ENCODE measurements at places on chromosomes 6 and 20.

DNA sequence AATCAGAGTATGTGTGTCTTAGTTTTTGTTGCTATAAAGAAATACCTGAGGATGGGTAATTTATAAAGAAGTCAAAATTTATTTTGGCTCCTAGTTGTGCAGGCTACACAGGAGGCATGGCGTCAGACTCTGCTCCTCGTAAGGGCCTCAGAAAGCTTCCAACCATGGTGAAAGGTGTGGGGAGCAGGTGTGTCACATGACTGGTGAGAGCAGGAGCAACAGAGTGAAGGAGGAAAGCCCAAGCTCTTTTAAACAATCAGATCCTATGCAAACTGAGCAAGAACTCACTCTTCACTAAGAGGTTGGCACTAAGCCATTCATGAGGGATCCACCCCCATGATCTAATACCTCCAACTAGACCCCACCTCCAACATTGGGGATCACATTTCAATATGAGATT lies 1524.3 kb downstream of the HACE1 start:
- no peak overlapping the region for H3K27ac ChIP-seq
- no peaks in the 10 kb centered on the region for H3K27me3 ChIP-seq
- DNase-seq, result no peak
- no peaks in the 10 kb centered on the region for H3K36me3 ChIP-seq
- H3K4me1 ChIP-seq, result no peaks in the 10 kb centered on the region

DNA sequence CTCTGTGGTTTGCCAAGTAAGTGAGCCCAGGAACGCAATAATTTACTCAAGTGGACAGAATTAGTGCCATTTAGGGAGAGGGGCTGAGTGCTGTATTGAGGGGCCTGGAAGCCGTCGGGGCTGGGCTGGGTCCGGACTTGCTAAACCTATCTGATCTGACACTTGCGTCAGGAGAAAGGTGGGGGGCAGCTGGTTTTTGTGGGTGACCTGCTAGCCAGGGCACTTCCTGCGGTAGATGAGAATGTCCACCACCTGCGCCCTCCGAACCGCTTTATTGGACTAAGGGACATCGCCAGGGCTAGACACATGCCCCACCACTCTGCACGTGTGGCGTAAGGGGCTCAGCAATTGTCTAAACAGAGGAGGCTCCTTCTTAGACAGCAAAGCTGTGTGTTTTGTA lies 139.1 kb downstream of the CDH4 start:
- H3K4me1 ChIP-seq, result peaks cover 9% of the 10 kb centered on the region
- H3K27me3 ChIP-seq, result peaks cover 16% of the 10 kb centered on the region
- no peak overlapping the region for H3K4me3 ChIP-seq
- H3K36me3 ChIP-seq, result no peaks in the 10 kb centered on the region

DNA sequence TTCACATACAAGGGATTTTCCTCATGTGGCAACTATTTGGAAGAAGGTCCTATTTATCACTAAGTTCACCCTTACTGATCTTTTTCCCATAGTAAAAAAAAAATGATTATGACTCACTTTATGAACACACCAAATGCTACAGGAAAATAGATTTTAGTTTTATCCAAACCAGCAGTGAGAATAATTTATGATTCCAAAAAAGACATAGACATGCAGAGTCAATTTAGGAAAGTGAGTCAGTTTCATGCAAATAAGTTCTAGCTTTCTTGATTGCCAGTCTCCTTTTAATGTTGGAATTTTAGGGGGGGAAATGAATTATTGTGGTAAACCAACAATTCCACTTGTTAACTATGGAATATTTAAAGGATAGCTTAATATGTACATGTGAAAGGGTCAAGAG lies 64.0 kb upstream of the RNF146 start:
- no peaks in the 10 kb centered on the region for H3K4me1 ChIP-seq
- H3K36me3 ChIP-seq, result no peaks in the 10 kb centered on the region
- no peaks in the 10 kb centered on the region for H3K27me3 ChIP-seq
- H3K4me3 ChIP-seq, result no peak overlapping the region
- DNase-seq, result no peak

- no peak overlapping the region for H3K27ac ChIP-seq
- no peak overlapping the region for H3K4me3 ChIP-seq
- DNase-seq, result no peak
- no peaks in the 10 kb centered on the region for H3K36me3 ChIP-seq
- H3K27me3 ChIP-seq, result no peaks in the 10 kb centered on the region
- no peaks in the 10 kb centered on the region for H3K4me1 ChIP-seq
These were observed 254.4 kb upstream of the RUNX2 start for GRCh38 chr6:45073771-45074170.

DNA sequence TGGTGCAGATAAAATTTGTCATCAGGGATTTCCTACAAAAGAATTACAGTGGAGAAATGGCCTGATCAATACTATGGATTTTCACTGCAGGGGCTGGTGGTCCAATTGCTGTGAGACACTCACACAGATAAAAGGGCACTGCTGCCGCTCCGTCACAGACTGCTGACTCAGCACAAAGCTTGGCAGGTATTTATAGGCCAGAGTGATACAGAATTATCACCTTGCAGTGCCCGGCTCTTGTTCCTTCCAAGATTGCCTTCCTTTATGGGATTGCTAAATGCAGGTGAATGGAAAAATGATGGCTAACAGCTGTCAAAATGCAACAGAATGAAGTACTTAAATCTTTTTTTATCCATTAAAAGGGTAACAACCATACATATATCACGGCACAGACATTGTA lies 247.8 kb upstream of the ZFP64 start:
- H3K27me3 ChIP-seq, result no peaks in the 10 kb centered on the region
- no peak overlapping the region for H3K27ac ChIP-seq
- no peak for DNase-seq
- no peaks in the 10 kb centered on the region for H3K4me1 ChIP-seq
- no peak overlapping the region for H3K4me3 ChIP-seq
- no peaks in the 10 kb centered on the region for H3K36me3 ChIP-seq

DNA sequence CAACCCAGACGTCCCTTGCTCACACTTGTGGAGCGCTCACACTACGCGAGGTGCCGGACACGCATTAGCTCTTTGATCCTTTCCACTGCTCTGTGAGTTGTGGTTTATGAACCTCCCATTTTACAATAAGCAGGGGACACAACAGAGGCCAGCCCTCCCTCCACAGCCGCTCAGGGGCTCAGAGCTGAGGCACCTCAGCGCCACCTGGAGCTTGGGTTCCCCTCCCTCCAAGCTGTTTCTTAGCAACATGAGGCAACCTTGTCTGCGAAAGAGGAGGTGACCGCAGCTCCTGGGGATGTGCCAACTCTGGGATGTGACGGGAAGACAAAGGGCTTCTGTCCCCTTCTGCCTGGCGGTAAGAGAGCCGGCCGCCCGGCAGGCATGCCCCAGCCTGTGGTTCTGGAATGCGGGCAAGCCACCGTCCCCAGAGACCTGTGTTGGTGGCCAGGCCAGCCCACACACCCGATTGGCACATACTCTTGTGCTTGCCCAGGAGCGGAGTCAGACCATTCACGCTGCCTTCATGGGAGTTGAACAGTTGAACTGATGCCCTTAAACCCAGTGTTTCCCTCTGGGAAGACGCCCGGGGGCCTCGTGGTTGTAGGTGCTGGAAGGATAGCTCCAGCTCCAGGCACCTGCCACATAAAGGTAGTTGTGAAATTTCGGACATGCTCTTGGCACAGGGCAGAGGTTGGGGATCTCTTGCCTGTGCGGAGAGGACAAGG lies 44.5 kb downstream of the RBM38 start:
- H3K36me3 ChIP-seq, result no peaks in the 10 kb centered on the region
- peak; percentile 89 for DNase-seq
- no peak overlapping the region for H3K4me3 ChIP-seq
- peaks cover 45% of the 10 kb centered on the region for H3K4me1 ChIP-seq
- H3K27ac ChIP-seq, result no peak overlapping the region

DNA sequence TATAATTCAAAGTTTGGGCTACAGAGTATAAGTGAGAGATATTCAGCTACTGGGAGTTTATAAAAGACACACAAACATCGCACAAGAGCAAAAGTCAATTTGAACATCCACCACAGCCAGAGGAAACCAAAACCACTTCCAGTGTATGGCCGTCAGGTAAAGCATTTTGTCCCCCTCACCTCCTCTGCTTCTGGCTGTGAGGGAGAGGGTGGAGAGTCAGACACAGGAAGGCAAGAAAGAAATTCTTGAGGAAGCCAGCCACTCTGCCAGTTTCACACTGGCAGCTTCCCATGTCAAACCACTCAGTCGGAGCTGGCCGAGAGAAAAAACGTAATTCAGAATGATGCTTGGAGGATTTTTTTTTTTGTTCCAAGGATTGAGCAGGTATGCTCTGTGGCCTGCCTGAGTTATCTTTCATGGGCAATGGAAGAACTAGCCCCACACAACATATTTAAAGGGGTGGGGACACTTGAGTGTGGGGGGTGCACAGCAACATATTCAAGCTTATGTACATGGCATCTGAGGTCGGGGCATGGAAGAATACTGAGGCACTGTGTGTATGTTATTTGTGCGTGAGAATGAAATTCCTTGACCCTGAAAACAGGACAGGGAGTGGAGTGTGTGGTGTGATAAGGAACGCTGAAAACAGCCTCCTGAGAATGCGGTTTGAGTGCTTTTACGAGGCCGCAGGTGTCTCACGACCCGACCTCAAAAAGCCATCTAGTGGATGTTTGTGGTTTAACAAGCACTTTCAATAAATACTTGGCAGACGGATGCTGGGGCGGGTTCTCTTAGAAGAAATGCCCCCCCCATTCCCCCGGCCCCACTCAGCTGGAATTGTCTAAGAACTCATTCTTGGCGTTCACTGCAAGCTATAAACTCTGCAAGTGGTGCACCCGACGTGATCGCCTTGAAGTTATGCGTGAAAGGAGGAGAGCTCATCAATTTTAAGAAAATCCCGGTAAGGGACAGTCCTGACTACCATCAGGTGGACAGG lies 27.5 kb upstream of the ZBTB22 start:
- H3K4me1 ChIP-seq, result peaks cover 14% of the 10 kb centered on the region
- no peaks in the 10 kb centered on the region for H3K36me3 ChIP-seq
- H3K27ac ChIP-seq, result no peak overlapping the region
- DNase-seq, result peak; percentile 87
- no peaks in the 10 kb centered on the region for H3K27me3 ChIP-seq
- H3K4me3 ChIP-seq, result peak overlapping the region; percentile 3
